Right renal pelvis (tissue), 4 donors: ENCODE measurements at places on chromosomes 11 and 22.

GRCh38 chr11:75345455-75346160 is 5.9 kb downstream of the ARRB1 start:
- no peak for DNase-seq

- DNase-seq, result no peak
Measured at GRCh38 chr11:109971184-109971523, 122.0 kb upstream of the ZC3H12C start.

DNA sequence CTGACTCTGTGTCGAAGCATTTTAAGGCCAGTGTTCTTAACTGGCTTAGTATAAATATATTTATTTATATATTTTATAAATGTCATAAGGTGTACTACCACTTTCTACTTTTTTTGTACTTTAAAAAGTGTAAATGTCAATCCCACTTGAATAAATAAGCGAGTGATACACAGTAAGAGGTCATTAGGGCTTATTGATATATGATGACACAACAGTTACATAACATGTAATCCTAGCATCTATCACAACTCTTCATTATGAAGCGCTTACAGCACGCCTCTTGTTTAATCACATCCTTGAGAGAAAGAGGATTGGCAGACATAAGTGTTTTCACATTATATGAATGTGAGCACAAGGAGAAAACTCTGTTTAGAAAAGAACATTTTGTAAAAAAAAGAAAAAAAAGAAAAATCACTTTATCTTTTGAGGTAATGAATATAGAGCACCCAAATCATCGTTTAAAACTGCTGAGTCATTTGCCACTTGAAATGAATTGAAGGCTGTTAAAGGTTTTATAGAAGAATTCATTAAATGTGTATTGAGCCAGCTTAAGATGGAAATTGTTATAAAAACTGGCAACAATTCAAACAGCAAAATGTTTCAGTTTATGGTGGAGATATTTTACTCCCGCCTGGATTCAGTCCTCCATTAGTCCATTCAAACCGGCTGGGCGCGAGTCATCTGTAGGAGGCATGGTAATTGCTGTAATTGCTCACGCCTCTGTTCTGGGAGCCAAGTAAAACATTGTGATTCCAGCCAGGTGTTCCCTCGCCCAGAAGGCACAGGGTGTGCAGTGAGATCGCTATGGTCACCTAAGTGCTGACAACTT is 627.3 kb upstream of the KIRREL3 start:
- DNase-seq, result no peak

DNA sequence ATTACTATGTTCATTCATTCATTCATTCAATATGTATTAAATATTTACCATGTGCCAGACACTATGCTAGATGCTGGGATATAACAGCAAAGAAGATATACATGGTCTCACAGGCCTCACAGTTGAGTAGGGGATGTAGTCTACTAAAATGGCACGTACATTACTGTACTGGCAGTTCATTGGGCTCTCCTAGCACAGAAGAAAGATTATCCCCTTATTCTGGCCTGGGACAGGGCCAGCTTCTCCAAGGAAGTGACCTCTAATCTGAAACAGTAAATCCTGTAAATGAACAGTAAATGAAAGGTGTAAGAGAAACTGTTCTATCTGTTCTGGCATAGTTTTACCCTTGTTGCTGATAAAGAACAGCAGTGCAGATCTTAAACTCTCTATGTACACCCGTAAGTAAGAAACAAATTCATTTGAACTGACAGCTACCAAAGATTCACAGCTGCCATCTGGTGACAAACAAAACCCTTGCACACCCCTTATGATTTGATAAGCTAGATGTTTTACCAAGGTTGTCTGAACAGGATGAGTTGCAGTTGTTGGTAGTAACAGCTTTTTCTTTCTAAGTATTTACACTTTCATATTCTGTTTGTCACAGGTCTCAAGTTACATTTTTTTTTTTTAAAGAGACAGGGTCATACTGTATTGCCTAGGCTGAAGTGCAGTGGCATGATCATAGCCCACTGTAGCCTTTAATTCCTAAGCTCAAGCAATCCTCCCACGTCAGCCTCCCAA is 263.1 kb downstream of the TMEM135 start:
- no peak for DNase-seq

GRCh38 chr22:38870791-38871359 is 1.1 kb downstream of the CBX6 start:
- no peak for DNase-seq

DNA sequence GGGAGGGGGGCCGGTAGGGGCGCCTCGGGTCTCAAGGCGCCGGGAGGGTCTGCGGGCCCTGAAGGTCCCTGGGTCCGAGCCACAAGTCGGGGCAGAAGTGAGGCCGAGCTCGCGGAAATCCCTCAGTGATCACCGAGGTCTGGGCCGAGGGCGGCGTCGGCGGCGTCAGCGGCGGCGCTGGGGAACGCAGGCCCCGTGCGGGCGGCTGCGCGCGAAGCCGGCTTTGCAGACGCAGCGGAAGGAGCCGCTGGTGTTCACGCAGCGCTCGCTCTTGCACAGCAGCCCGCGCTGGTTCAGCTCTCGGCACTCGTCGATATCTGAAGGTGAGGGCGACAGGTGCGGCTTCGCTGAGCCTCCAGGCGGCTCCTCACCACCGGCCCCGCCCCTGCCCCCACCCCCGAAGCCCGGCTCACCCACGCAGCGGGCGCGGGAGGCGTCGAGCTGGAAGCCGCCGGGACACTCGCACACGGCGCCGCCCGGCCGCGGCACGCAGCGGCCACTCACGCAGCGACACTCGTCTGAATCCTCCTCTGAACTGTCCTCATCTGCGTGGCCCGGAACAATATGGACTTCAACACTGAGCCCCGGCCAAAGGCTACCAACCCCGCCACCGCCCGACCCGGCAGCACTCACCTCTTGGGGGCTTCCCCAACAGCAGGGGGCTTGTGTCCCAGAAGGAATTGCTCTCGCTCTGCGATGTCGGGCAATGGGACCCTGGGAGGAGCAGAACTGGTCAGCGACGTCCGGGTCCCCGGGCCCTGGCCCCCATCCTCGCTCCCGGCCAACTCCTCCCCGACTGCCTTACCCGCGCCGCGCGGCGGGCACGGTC is 14.2 kb downstream of the SCYL1 start:
- DNase-seq, result no peak

- no peak for DNase-seq
Measured at GRCh38 chr22:37206841-37207821, 5.1 kb downstream of the SSTR3 start.

DNA sequence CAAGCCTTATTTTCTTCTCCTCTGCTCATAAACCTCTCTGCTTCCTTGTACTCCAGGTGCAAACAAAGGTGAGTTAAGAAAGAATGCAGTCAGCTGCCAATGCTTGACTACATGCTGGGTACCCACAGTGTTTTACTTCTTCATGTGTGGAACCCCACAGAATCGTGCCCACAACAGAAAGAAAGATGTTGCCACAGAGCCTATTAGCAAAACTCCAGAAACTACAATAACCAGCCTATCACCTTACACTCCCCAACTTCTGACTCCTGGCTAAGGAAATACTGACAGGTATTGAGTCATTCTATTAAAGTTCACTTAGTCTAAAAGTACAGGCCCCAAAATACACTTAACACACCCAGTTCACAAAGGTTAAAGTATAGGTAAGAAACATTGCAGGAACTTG is 56.9 kb upstream of the CCDC89 start:
- DNase-seq, result no peak

DNA sequence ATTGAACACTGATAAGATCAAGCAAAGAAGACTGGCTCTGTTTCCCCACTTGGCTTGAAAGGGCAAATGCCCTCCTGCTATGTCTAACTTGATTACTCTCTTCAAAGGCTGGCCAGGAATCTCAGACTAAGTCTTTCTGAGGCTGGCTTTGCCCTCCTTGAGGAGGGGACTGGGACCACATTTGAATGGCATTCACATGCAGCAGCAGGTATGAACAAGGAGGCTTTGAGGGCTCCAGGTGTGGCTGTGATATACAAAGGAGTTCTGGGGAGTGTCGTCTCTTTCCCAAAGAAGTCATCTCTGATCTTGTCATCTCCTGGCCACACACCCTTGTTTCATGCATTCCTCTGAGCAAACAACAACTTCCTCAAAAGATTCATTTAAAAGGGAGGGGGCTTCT is 130.8 kb downstream of the ARL14EP start:
- DNase-seq, result no peak

- no peak for DNase-seq
Measured at GRCh38 chr11:111612224-111612623, 10.0 kb downstream of the SIK2 start.

- no peak for DNase-seq
Measured at GRCh38 chr11:108958368-108959104, 293.7 kb downstream of the DDX10 start.

- DNase-seq, result no peak
Measured at GRCh38 chr11:72001834-72002591, 3.3 kb downstream of the IL18BP start.

DNA sequence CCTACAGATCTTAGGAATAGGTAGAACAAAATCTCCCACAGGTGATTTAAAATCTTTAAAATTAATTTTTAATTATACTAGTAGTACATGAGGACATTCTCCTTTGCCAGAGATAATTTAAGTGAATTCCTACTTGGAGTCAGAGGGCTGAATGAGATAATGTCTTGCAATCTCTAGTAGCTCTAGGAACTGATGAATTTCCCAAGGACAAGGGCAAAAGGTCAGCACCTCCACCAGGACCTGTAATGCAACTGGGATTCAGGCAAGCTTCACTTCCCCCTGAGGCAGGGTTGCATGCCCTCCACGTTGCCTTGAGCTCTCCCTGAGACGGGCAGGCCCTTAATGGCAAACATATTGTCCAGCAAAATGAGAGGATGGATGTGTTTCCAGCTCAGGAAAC is 330.3 kb upstream of the PITPNB start:
- DNase-seq, result no peak

DNA sequence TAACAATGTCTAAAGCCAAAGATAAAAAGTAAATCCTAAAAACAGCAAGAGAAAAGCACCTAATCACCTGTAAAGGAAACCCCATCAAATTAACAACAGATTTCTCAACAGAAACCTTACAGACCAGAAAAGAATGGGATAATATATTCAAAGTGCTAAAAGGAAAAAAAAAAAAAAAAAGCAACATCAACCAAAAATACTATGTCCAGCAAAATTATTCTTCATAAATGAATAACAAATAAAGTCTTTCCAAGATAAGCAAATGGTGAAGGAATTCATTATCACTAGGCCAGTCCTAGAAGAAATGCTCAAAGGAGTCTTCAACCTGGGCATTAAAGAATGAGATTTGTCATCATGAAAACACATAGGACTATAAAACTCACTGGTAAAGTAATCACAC is 192.0 kb upstream of the UBASH3B start:
- no peak for DNase-seq

- no peak for DNase-seq
Measured at GRCh38 chr11:118406599-118407166, 5.3 kb downstream of the ATP5MG start.

DNA sequence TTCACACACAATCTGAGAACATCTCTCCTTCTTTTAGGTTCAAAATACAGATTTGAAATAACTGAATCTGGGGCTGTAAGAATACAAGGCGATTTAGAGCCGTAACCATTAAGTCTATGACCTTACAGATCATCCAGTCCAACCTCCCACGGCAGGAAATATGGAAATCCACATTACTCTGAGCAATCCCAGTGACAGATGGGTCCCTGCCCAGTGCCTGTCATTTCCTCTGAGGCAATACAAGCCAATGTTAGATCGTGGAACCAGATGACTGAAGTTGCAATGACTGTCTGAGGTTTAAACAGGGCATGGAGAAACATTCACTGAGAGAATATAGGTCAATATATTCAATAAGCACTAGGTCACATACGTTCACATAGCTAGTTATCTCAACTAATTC is 77.4 kb upstream of the OR5AK2 start:
- DNase-seq, result no peak

DNA sequence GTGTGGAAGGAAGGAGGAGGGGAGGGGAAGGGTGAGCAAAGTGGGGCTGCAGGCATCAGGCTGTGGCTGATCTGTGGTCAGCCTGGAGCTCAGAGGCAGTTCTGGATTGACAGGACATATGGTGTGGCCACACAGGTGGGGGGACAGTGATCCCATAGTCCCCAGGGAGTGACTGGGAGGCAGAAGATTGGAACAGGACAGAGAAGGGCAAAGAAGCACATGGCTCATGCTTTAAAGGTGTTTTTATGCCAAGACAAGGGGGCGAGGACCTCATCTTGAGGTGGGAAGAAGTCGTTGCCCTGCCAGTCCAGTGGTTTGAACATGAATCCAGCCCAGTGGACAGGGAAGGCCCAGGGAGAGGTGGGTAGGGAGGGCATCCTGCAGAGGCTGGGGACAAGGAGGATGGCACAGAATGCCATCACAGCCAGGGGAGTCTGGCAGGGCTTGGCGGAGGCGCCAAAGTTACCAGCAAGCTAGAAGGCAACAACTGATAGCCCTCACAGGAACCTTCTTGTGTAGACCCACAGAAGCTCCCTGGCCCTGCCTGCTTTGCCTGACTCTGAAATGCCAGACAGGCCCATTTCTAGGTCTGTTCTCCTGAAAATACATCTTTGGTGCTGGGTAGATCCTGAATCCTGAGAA is 3.1 kb downstream of the BET1L start:
- DNase-seq, result no peak
